ENCODE measurements at places on chromosomes 12 and 14.

GRCh38 chr14:91163316-91163715 is 49.4 kb downstream of the DGLUCY start:
- no peak for DNase-seq

DNA sequence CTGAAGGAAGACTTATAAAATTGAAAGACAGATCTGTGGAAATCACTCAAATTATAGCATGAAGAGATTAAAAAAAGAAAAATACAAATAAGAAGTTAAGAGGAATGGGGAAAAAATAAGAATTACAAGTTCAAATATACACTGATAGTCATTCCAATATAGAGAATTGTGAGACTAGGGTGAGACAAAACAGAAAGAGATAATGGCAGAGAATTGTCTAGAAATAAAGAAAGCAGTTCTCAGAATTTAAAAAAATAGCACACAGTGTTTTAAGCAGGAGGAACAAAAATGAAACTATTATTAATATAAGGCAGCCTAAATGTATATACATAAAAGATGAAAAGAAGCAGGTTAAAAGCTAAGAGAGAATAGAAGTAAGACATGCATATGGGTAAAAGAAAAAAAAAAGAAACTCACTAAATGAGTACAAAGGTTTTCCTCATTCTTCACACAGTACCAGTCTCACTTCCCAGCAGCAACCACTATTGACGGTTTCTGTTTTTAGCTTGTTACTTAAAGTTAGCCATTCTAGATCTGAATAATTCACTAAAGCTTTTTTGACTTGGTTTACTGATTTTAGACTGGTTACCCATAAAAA is 31.1 kb downstream of the SLC38A4 start:
- no peak for DNase-seq

DNA sequence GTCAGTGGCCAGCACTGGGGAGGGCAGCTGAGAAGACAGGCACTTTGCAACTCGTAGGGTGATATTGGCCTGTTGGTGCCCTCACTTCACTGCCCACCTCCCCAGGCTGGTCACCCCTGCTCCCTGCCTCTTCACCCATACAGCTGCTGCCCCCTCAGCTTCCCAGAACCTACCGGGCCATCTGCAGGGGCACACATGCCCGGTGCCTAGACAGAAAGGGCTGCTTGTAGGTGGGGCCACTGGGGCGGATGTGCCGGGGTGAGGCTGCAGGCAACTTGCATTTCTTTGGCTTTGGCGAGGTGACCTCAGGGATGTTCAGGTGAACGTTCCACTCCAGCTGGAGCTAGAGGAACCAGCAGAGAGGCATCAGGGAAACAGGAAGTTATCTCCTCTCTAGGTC is 17.2 kb downstream of the FAM186B start:
- no peak for DNase-seq

DNA sequence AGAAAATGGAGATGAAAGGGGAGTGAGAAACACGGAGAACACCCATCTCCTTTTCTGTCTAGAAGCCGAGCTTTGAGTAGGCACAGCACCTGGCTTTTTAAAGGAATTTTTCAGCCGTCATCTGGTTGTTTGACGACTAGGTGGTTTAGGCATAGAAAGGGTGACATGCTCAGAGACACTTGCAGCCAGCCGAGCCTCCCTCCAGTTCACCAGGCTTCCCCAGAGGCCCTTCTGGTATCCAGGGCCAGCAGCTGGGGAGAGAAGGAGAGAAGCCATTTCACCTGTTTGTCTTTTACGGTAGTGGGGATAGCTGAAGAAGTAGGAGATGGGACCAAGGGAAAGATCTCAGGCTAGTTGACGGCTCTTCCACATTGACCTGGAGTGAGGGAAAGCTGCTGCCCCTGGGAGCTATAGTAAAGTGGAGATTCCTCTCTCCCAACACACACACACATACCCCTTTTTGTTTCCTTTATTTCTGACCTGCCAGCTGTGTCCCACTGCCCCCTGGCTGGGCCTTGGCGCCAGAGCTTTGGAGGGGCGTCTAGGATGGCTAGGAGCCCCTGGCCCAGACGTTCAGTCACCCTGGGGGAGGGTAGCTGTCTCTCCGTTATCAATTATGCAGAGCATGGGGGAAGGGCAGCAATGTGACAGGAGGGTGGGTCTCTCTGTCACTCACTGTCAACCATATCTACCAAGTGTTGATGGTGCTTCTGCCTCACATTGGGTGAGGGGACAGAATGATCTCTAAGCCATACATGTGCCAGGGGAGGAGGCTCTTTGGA is 5.5 kb downstream of the MAP3K12 start:
- no peak for DNase-seq

- peak; percentile 97 for DNase-seq
Measured at GRCh38 chr12:54324617-54325441, at the start of gene COPZ1. Gene COPZ1 (plus strand): TSS chr12:54325131. CDS start chr12:54325164, 33 bp downstream.

- no peak for DNase-seq
Measured at GRCh38 chr12:82694970-82695369, 8.3 kb downstream of the TMTC2 start.

DNA sequence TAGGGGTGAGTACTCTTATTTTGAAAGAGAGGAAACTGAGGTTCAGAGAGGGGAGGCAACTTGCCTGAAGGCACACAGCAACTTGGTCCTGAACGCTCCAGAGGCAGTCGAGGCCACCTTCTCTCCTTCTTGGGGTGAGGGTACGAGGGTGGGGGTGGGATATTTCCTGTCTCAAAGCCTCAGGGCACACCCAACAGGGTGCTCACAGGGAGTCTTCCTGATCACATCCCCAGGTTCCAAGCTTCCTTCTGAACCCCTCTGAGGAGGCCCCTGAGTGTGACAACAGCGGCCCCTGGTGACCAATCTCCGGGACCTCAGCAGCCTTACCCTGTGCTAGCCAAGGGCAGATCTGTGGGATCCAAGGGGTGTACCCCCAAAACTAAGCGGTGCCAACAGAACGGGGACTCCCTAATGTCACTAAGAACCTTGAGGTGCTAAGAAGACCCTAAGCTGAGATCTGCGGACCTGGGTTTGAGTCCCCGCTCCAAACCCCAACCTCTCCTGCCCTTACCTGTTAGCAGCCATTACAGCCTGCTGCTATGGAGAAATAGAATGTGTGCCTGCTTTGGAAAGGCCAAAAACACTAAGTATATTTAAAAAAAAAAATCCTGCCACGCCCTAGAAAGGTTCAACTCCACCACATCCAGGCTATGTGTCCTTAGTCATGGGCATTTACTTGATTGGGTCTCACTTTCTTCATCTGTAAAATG is 57.9 kb downstream of the TRPV4 start:
- DNase-seq = peak; percentile 65

DNA sequence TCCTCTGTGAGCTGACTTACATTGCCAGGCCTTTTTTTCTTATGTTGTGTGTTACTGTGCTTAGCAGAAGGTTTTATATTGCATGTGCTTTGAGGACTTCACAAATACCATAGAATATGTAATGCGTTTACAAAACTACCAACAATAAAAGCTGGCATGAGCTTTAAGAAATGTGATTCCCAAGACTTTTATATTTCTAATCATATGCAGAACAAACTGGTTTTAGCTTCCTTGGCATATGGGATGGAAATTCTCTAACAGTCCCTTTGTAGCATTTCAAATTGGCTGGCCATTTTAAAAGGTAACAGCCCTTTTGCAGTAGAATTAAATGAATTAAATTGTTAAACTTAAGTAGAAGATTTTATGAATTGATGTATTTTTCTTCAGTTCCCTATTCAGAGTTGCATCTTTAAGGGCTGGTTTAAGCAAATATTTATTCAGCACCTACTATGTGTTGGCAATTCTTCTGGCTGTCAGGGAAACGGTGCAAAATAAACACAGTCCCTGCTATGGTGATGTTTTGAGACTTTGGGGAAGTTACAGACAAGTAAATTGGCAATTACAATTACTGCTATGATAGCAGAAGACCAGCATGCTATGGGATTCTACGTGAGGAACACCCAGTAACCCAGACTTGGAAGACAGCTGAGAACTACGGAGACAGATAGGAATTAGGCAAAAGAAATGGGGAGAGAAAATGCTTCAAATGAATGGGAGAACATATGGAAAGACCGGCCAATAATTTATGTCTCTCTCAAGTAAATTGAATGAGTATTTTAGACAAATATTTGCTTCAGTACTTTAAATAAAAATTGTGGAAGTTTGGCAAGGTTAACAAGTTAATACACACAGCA is 446.4 kb downstream of the EGLN3 start:
- no peak for DNase-seq

DNA sequence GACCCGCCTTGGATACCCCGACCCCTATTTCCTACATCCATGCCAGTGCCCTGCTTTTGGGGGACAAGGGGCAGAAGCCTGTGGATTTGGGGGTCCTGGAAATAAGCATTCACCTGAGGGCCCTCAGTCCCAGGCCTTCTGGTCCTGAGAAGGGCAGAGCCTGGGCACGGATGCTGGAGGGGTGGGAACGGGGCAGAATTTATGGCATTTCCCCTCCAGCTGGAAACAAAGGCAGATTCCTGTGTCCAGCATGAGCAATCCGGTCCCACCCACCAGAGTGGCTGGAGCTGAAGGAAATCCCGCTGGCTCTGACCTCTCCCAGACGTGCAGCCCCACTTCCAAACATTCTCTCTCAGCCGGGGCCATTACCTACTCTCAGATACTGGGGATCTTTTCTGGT is 9.3 kb downstream of the ANKRD33 start:
- DNase-seq = no peak

DNA sequence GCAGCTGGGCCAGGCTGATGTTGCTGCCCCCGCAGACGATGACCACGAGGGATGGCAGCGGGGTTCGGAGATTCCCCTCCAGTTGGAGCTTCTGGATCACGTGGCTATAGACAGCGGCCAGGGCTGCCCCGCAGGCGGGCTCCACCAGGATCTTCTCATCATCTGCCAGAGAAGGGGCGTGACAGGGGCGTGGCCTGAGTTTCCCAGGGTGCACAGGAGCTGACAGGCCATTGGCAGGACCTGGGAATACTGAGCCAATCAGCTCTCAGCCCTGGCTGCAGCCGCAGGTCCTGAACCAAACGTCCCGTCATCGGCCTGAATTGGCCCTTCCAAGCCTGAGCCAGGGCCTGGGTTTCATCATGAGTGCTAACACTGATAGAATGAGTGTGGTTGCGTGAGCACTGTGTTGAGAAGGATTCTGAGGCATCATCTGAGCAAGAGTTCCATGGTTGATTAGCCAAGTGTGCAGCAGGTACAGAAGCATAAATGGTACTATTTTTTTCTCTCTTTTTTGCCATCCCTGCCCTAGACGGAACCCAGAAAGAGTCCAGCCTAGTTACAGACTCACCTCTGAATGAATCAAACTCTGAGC is 10.6 kb downstream of the SDS start:
- no peak for DNase-seq

DNA sequence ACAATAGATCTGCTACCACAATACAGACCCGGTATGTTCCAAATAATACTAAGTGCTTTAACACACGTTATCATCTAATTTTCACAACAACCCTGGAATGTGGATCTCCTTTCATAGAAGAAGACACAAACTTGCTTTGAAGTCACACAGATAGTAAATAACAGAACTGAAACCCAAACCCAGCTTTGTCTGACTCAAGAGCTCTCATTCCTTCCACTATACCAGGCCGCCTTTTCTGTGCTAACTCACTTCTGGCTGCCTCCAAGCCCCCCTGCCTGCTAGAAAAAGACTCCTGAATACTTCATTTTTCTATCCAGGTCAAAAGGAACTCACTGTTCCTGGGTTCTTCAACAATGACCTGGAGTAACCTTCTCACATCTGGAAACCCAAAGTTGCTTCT is 37.8 kb downstream of the PRPF40B start:
- DNase-seq = no peak

DNA sequence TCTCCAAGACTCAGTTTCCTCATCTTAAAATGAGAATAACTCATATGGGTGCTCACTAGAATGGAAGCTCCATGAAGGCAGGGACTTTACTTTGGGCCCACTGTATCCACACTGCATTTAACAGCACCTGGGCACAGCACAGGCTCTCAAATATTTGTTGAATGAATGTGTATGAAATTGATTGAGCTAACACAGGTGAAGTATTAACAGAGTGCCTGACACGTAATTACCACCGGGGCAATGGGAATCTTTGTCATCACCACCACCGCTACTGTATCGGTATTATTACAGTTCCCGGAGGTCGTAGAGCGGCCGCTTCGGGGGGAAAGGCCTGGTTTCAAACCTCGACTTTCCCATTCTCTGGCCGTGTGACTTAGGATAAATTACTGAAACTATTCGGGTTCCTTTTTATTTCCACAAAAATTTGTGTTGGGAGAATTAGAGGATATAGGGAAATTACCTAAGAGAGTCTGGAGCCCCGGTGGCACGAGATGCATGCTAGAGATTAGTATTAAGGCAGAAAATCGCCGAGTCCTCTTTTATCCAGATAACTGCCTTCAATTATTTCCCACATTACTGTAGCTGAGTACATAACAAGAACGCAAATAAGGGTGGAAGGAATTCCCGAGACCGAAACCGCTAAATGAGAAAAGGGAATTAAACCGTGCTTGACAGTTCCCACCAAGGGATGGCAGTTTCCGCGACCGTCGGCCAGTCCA is 1.0 kb upstream of the RIC8B start:
- no peak for DNase-seq

Data from thyroid gland (tissue), 4 donors.